ENCODE measurements at places on chromosomes 2 and 18.

- DNase-seq = no peak
Measured at GRCh38 chr2:159506764-159507440, 109.4 kb downstream of the BAZ2B start.

- DNase-seq = no peak
Measured at GRCh38 chr2:159155791-159156190, 130.7 kb downstream of the WDSUB1 start.

- DNase-seq = no peak
Measured at GRCh38 chr2:74862020-74862964, 28.4 kb downstream of the HK2 start.

GRCh38 chr18:79627750-79628294, 51.8 kb upstream of the CTDP1 start:
- DNase-seq = no peak

DNA sequence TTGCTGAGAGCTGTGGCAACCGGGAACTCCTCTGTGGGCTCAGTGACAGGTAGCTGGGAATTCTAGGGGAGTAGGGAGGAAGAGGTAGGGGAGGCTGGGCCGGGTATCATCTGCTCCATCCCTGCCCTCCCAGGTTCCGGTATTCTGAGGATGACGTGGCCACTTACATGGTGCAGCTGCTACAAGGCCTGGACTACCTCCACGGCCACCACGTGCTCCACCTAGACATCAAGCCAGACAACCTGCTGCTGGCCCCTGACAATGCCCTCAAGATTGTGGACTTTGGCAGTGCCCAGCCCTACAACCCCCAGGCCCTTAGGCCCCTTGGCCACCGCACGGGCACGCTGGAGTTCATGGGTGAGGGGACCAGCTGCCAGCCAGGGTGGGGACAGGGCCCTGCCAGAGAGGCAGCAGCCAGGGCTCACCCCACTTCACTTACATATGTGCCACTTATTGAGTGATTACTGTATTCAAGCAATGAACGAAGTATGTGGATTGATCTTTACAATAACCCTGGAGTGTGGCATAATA, 8.0 kb upstream of the GMPPA start:
- no peak for DNase-seq

DNA sequence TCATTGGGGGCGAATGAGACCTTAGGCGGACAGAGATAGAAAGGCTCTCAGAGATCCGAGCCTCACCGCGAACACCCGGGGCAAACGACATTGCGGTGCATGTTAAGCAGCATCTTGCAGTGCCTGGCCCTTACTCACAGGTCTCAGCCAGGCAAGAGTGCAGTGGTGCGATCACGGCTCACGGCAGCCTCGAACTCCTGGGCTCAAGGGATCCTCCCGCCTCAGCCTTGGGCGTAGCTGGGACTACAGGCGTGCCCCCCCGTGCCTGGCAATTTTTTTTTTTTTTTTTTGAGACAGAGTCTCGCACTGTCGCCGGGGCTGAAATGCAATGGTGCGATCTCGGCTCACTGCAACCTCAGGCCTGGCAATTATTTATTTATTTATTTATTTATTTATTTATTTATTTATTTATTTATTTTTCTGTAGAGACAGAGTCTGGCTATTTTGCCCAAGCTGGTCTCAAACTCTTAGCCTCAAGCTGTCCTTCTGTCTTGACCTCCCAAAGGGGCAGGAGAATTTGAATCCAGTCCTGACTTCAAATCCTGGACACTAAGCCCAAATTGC, 1.3 kb downstream of the LAMA3 start:
- DNase-seq = peak; percentile 6

GRCh38 chr2:59077981-59078531, 836.9 kb upstream of the FANCL start:
- no peak for DNase-seq

GRCh38 chr2:143807192-143807591, 678.0 kb downstream of the ARHGAP15 start:
- DNase-seq = no peak

DNA sequence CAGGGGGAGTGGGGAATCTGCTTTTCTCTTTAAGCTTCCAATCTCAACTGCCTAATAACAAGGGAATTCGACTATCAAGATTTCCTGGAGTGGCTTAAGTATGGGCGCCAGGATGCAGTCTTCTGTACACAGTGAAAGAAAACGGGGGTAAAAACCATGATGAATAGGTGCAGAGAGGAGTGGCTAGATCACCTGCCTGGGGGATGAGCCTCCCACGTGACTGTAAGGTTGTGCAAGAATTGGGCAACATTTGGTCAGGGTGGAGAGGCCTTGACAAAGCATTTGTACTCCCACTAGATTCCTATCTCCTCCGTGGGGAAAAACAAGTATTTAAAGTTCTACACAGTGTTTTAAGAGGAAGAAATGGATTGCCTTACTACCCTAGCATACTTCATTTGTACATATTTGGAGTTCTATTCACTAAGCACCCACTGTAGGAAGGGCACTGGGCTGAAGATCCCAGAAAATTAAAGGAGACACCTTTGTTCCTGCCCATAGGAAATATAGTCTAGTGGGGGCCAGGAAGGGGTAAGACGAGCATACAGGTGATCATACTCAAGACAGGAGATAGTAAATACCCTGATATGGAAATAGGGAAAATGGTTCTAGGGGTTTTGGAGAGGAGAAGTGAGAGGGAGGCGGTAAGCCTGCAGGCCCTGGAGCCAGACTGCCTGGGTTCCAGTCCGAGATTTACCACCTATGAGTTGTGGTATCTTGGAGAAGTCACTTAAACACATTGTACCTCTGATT, 29.2 kb downstream of the EPAS1 start:
- no peak for DNase-seq

GRCh38 chr2:7849531-7849930, 832.3 kb upstream of the ID2 start:
- DNase-seq = no peak

DNA sequence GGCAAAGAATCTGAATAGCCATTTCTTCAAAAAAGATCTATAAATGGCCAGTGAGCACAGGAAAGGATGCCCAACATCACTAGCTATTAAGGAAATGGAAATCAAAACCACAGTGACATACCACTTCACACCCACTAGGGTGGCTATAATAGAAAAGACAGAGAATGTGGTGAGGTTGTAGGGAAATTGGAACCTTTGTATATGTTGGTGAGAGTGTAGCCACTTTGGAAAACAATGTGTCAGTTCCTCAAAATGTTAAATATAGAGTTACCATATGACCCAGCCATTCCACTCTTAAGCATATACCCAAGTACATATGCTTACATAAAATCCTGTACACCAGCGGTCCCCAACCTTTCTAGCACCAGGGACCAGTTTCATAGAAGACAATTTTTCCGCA, 152.8 kb downstream of the SMAD2 start:
- no peak for DNase-seq

GRCh38 chr2:217993138-217993537, 9.7 kb downstream of the TNS1 start:
- no peak for DNase-seq

DNA sequence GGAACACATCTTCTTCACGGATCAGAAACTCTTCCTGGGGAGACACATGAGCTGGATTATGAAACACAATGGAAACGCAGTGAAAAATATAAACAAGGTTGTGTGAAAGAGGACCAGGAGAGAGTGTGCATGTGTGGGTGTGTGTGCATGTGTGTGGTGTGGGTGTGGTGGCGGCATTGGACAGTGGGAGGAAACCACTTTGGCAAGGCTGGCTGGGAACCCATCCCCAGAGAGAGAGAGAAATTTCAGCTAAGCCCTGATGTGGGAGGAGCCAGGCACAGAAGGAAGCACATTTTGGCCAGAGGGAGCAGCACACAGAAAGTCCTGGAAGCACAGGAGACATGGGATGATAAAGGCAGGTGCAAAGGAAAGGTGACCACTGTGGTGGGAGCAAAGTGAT, 147.6 kb upstream of the COPS8 start:
- DNase-seq = no peak

GRCh38 chr2:213416832-213417231, 132.6 kb downstream of the SPAG16 start:
- DNase-seq = no peak

DNA sequence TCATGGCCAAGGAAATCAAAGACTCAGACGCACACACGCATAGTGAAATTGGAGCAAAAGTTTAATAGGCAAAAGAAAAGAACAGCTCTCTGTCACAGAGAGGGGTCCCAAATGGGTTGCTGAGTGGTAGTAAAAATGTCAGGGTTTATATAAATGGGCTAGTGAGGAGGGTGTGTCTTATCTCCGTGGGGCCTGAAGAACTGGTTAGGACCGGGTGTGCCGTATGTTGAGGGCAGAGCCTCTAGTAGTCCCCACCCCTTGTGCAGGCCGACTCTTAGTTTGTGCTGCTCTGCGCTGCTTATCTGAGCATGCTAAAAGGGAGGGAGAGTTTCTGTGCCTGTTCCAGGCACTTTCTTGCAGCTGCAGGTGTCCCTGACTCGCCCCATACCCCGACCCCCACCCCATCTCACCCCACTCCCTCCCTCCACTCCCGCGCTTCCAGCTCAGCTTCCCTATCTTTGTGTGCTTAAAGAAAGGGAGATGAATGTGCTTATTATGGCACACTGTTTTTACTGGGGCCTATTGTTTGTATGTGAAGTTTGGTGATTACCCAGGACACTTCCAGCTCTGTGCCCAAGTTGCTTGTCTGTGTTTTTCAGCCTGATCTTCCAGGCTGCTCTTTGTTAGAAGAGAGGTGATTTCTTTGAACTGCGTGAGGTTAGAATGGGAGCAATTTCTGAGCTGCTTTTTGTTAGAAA, 167.4 kb downstream of the SPAG16 start:
- DNase-seq = peak; percentile 38

GRCh38 chr2:20487030-20487391, 40.1 kb downstream of the RHOB start:
- DNase-seq = no peak

DNA sequence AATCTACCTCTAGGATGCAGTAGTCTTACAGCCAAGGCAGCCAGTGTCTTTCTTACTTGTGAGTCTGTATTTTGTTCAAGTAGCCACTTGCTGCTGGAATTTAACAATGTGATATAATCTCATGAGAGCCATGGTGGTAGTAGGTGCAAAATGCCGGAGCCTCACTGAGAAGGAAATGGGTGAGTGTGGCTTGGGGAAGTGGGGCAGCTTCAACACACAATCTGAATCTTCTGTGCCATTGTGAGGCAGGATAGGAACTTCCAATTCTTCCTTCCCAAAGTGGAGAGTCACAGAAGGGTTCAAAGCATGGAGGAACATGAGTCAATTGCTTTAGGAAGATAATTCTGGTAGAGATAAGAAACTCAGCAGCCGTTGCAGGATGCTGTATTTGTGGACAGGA, 158.7 kb upstream of the APCDD1 start:
- no peak for DNase-seq

DNA sequence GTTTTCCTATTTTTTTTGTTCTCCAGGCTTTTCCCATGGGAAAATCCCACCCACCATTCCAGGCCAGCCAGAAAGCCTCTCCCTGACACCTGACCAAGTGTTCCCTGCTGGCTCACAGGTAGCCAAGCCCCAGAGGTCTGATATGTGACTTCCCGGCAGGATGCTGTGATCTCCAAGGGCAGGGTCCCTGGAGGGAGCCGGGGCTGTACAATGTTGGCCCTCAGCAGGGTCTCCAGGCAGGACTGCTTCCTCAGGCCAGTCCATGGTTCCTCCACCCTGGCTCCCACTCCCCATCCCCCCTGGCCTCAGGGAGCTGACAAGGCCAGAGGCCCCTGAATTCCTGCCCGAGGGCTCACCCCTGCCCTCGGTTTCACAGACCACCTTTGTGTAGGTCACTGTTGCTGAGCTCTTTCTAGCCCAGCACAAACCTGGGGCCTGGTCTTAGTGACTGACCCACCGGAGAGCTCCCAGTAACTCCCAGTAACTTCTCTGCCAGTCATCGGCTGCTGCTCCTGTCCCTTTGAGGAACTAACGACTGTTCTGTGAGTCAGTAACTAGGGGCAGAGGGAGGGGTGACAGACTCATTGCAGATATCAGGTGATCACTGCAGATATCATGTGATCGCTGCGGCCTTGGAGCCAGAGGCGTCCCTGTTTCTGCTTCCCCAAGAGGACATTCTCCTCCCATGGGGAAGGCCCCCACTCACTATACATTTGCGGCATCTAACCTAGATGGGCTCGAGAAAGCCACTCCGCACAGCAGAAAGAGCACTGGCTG, 38.7 kb downstream of the SDC1 start:
- no peak for DNase-seq

GRCh38 chr18:10259901-10260300, 194.5 kb upstream of the APCDD1 start:
- no peak for DNase-seq

DNA sequence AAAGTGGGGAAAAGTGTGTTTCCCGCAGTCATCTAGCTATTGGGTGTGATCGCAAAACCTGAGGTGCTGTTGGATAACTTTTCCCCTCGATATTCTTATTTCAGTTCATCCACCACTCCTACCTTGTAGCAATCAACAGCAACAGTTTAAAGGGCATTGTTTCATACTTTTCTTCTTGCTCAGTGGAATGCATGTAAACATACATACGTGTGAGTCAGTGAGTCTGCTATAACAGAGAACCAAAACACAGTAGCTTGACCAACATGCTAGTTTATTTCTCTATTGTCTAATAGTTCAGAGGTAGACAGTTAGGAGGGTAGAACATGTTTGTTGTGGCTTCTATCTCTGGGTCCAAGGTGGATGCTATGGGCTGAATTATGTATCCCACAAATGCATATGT, 77.6 kb upstream of the FOXI3 start:
- DNase-seq = no peak

- no peak for DNase-seq
Measured at GRCh38 chr2:147792966-147793617, 51.7 kb upstream of the ACVR2A start.

GRCh38 chr2:239540174-239540573, 139.4 kb upstream of the HDAC4 start:
- no peak for DNase-seq

DNA sequence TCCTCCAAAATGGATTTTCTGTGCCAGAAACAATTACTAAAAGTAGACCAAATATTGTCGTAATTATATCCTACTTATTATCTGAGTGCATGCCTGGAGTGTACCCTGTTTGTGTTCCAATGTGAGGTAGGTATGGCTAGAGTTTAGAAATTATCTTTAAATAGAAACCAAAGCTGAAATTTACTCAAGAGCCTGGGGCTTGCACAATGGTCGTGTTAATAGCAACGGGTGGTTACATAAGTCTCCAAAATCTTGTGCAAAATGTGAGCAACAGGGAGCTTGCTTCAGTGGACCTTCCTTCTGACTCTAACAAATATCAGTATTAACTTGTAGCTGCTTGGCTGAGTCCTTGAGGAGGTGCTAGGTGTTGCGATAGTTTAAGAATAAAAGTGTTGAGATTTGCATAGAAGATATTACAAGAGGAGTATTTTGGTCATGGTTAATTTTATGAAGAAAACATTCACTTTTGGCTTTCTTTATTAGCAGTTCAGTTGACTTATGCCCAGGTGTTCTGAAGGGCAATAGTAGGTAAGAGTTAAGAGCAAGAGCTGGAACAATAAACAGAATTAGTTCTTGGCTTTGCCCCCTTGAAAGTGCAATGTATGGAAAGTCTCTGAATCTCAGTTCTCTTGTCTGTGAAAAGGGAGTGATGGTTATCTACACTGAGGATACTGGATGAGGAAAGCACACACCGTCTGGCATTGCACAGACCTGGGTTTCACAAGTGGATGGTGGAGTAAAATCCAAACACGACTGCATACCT, 4.6 kb downstream of the CXCR4 start:
- DNase-seq = no peak
